ENCODE measurements at places on chromosomes 4 and X.
A peak's percentile ranks its signal among the peaks of the same experiment; 100 is the strongest.

- no peak for DNase-seq
Measured at GRCh38 chrX:44392767-44393166, 49.3 kb upstream of the EFHC2 start.

- DNase-seq: no peak
Measured at GRCh38 chr4:118739022-118739713, 54.0 kb downstream of the METTL14 start.

DNA sequence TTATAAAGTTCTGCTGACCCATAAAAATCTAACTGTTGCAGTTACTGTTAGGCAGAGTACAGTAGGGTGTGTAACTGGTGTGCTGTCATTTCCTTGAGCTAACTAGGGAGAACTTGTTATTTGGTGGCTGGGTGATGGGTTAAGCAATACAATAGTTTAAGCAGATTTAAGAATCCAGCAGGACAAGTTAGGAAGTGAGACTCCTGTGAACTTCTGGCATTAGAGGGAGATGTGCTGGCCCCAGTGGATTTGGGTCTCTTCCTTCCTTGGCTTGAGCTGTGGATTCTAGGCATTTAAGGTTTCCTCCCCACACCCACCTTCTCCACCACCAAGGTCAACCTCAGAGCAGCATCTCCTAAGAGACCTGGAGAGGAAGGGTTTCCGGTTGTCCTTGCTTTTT lies 70.5 kb downstream of the CLCN5 start:
- DNase-seq: no peak

DNA sequence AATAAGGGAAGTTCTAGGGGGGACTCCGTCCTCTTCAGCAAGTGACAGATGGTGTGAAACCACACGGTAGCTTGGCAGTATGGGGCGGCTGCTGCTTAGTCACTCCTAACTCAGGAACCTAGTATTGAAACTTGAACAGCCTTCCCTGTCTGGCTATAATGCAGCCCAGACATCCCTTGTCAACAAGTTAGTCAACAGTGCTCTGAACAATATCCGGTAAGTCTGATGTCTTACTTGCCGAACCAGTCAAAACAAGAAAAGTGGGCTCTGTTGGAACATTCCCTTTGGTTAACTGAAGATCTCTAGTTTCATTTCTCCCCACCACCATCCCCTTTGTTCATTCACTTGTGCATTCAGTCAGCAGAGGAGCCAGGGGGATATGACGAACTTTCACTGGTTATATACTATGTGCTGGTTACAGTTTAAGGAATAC lies 18.7 kb upstream of the CXCL13 start:
- DNase-seq: peak; percentile 43

DNA sequence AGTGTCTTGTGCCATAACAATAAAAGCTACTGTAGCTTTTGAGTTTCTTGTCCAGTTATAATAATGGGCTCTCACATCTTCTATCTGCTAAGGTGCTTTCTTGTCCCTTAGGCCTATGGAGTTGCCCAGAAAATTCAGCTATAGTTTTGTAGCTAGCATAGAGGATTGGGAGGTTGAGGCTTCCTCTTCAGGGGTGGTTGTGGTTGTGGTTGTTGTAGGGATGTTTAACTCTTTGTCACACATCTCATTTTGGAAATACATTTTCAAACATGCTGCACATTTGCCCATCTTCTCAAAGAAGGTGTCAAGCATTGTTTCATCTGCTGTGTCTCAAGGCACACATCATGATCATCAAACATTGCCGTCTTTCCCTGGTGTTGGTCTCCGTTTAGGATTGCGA lies 65.0 kb downstream of the ATXN3L start:
- DNase-seq: no peak

DNA sequence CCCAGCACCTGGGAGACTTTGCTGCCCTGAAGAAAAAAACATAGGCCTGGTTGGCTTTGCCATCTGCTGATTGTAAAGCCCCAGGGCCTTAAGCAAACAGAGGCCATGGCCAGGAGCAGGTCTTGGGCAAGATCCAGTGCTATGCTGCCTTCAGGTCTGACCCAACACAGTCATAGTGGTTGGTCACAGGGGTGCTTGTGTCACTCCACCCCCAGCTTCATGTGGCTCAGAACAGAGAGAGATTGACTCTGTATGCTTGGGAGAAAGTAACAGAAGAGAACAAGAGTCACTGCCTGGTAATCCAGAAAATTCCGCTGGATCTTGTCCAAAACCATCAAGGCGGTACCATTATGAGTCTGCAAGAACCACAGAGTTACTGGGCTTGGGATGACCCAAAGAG lies 24.4 kb upstream of the SMARCA5 start:
- DNase-seq: no peak

GRCh38 chr4:150078041-150078578 lies at the start of gene DCLK2:
TSS of gene DCLK2 (plus strand) at chr4:150078445. CDS start at chr4:150079028, 583 bp downstream.
- no peak for DNase-seq

DNA sequence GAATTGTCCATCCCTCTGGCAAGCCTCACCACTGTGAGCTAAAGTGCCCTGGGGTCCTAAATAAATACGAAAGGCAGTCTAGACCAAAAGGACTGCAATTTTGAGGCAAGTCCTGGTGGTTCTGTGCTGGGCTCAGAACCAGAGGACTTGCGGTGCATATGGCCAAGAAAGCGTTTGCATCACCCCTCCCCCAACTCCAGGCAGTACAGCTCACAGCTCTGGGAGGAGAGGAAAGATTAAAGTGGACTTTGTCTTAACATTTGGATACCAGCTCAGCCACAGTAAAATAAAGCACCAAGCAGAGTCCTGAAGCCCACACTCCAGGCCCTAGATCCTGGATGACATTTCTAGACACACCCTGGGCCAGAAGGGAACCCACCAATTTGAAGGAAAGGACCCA lies 24.9 kb downstream of the RNF128 start:
- no peak for DNase-seq

GRCh38 chr4:67236788-67237187 lies 308.5 kb downstream of the CENPC start:
- DNase-seq: no peak

DNA sequence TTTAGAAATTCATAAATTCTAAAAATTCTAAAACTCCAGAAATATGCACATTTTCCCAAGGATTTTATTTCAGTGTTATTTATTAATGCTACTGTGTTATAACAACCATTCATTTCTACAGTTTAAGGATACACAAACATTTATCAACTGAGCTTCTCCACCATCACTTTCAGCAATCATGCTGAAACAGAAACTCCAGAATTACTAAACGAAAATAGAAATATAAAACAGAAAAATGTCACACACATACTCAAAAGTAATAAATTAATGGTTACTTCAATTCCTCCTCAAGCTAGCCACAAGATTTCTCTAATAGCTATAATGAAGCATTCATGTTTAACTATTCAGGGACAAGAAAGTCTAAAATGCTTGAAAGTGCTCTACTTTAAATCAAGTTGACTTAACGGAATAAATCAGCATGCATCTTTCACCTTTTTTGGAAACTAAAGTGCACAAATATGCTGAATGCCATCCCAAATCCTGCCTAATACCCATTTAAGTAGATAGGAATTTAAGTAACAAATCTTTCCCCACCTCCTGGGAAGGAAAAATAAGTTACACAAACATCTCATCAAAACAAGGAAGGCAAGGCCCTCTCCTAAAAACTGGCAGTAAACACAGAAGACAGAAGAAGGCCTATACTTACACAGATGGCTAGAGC lies 563 bp downstream of the FAM13A start:
- no peak for DNase-seq

GRCh38 chrX:129760155-129760554 lies 19.6 kb upstream of the SASH3 start:
- no peak for DNase-seq

- DNase-seq: no peak
Measured at GRCh38 chr4:102824398-102824797, 3.0 kb downstream of the UBE2D3 start.

- DNase-seq: no peak
Measured at GRCh38 chr4:787561-787981, 38.4 kb downstream of the CPLX1 start.

DNA sequence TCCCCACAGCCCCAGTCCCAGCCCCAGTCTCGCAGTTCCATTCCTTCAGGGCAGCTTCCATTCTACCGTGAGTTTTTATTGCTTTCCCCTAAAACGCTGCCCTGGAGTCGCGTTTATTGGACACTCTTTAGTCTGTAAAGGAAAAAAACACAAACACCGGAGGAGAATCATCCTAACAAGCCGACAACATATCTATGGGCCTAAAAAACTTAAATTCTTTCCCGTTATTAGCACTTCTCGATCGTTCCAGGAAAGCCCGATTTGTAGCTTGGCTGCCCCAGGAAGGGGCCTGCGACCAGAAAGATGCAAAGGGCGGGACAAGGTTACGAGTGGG lies 178.5 kb downstream of the CBR4 start:
- DNase-seq: no peak

- no peak for DNase-seq
Measured at GRCh38 chrX:39309721-39310152, 508.5 kb downstream of the MID1IP1 start.

DNA sequence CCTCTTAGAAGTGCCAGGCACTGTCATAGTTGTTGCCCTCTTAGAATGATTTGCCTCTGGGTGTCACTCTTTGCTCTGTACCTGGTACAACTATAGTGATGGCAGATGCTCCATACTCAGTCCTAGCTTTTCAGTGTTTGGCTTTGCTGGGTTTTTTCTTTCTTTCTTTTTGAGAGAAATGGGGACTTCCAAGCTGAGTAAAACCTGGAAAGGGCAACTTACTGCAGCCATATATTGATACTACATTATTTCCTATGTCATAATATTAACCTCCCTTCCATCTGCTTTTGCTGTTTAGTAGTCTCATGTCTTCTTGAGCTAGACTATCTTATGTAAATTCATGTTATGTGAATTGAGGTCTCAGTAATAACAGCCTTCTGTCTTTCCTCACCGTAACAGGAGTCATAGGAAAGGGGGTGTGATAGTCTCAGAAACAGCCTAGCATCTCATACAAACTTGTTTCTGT lies 49.0 kb downstream of the NIPAL1 start:
- no peak for DNase-seq

DNA sequence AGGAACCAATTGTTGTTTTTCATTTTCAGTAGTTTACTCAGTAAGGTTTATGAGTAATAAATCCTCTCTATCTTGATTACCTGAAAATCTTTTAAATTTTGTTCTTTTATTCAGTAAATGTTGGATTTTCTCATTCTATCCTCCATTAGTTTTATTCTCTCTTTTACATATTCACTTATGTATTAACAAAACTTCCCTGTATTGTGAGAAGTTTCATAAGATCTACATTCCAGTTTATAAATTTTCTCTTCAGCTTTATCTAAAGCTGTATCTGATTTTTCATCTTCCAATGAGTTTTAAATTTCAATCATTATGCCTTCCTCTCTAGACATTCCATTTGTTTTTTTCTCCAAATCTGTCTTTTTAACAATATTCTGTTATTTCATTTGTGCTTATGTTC lies 310.2 kb downstream of the UNC5C start:
- DNase-seq: no peak
